ENCODE measurements at places on chromosomes 12 and 14. TPM values are rescaled to one million over a fixed set of nuclear protein-coding genes. Genes with fewer than 3 reads are reported as not detected.

Gene SERPINA12
- not detected for total RNA-seq

GRCh38 chr14:91573894-91574837 is 64.1 kb upstream of the PPP4R3A start:
- peaks cover 41% of the 10 kb centered on the region for H3K27me3 ChIP-seq
- peak; percentile 65 for DNase-seq
- peak overlapping the region; percentile 16 for H3K27ac ChIP-seq
- peaks cover 15% of the 10 kb centered on the region for H3K4me1 ChIP-seq
- H3K36me3 ChIP-seq = no peaks in the 10 kb centered on the region
- H3K4me3 ChIP-seq = peak overlapping the region; percentile 80

- H3K4me3 ChIP-seq = no peak overlapping the region
- no peaks in the 10 kb centered on the region for H3K4me1 ChIP-seq
- H3K36me3 ChIP-seq = no peaks in the 10 kb centered on the region
- no peaks in the 10 kb centered on the region for H3K27me3 ChIP-seq
Measured at GRCh38 chr12:43154498-43155045, 397.4 kb downstream of the ADAMTS20 start.

Gene TMEM117
- 1.0 TPM for total RNA-seq

- no peak overlapping the region for H3K27ac ChIP-seq
- DNase-seq = no peak
- peaks cover 8% of the 10 kb centered on the region for H3K4me1 ChIP-seq
- H3K27me3 ChIP-seq = peaks cover 37% of the 10 kb centered on the region
- H3K4me3 ChIP-seq = no peak overlapping the region
Measured at GRCh38 chr14:99684410-99684934, 374 bp downstream of the CYP46A1 start.

- H3K4me1 ChIP-seq = peaks cover 3% of the 10 kb centered on the region
- no peak overlapping the region for H3K27ac ChIP-seq
- no peak overlapping the region for H3K4me3 ChIP-seq
- DNase-seq = no peak
- peaks cover 13% of the 10 kb centered on the region for H3K27me3 ChIP-seq
- H3K36me3 ChIP-seq = no peaks in the 10 kb centered on the region
Measured at GRCh38 chr14:21820631-21821030, 147.0 kb upstream of the OR4E1 start.

Gene POTEG
- total RNA-seq = not detected

GRCh38 chr12:42217656-42218055 is 20.4 kb downstream of the YAF2 start:
- H3K4me3 ChIP-seq = no peak overlapping the region
- DNase-seq = no peak
- no peak overlapping the region for H3K27ac ChIP-seq
- peaks cover 8% of the 10 kb centered on the region for H3K4me1 ChIP-seq

Gene BMAL2
- 8.6 TPM for total RNA-seq

DNA sequence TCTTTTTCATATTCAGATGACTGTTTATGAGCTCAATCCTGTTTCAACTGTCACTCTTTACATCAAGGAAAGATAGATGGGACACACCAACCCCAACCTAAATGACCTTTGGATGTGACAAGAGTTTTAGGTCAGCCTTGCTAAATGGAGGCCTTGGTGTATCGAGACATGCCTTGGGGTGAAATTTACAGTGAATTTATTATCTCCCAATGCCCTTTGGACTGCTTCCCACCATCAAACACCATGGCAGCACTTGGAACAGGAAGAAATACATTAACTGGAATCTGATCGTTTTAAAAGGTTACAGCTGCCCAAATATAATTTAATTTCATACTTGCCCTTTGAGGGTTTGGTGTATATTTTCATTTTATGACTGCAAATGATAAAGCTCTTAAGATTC is 327.6 kb downstream of the SOX5 start:
- no peak overlapping the region for H3K4me3 ChIP-seq
- H3K4me1 ChIP-seq = no peaks in the 10 kb centered on the region
- no peak overlapping the region for H3K27ac ChIP-seq

Gene GZMB
- total RNA-seq = 195 TPM

GRCh38 chr12:57859121-57859520 is 12.6 kb upstream of the CTDSP2 start:
- H3K27ac ChIP-seq = no peak overlapping the region
- no peak for DNase-seq
- no peak overlapping the region for H3K4me3 ChIP-seq

Gene ZNF891
- total RNA-seq = 3.9 TPM

DNA sequence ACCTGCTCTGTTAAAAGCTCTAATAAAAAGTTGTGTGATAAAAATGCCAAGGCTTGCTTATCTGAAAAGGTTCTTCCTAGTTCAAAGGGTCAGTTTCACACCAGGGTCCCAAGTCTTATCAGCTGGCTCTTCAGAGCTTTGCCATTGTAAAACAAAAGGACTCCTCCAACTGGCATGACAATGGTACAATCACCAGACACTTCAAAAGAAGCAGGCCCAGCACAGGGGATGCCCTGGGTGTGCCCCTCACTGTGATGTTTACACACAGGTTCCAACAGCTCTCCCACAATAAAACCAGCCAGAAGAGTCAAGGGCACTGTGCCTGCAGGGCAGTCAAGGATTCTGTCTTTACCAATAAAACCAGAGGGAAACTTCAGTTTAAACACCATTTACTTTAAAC is 78.7 kb downstream of the PRICKLE1 start:
- H3K4me3 ChIP-seq = no peak overlapping the region
- no peaks in the 10 kb centered on the region for H3K4me1 ChIP-seq
- no peaks in the 10 kb centered on the region for H3K36me3 ChIP-seq
- DNase-seq = no peak
- H3K27ac ChIP-seq = no peak overlapping the region

Gene NOXRED1
- 0.71 TPM for total RNA-seq

Gene LRP1
- total RNA-seq = 4.9 TPM

Gene IGF1
- 1.3 TPM for total RNA-seq

DNA sequence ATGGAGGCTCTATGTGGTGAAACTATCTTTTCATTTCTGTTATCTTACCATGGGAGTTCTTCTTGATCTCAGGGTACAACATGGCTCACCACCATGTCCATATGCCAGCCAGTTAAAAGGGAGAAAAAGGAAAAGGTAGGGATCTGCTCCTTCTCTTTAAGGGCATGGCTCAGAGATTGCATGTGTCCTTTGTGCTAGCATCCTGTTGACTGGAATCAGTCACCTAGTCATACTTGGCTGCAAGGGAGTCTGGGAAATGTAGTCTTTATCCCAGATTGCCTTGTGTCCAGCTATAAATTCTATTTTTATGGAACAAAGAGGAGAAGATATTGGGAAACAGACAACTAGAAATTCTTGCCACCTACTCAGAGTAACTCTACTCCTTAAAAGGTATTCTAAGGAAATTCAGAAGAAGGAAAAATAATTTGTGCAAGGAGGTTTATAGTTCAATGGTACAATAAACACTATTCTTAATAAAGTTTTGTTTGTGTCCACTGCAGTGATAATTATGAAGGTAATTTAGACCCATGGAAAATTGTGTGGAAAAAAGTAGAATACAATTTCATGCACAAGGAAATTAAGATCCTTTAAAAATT is 86.4 kb upstream of the RPH3A start:
- no peak for DNase-seq
- no peak overlapping the region for H3K27ac ChIP-seq
- H3K4me1 ChIP-seq = no peaks in the 10 kb centered on the region

DNA sequence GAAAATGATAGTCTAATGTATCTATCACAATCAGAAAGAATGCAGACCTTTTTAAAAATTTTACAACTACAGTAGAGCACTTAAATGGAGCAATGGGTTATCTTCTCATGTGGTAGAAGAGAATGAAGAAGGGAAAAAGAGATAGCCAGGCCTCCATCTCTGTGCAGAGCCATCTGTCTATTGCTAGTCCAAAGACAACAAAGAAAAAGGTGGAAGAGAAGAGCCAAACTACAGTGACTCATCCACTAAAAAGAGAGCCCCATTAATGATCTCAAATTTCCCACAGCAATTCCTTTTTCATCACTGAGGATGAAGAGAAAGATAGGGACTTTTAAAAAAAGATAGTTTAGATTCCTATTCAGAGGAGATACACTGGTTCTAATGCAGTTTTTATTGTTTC is 232.9 kb downstream of the ATXN7L3B start:
- no peaks in the 10 kb centered on the region for H3K36me3 ChIP-seq
- H3K27ac ChIP-seq = no peak overlapping the region
- H3K4me3 ChIP-seq = no peak overlapping the region
- H3K27me3 ChIP-seq = no peaks in the 10 kb centered on the region

Gene ADGRD1
- not detected for total RNA-seq

GRCh38 chr12:50188241-50188781 is 21.1 kb upstream of the CERS5 start:
- no peaks in the 10 kb centered on the region for H3K36me3 ChIP-seq
- peaks cover 33% of the 10 kb centered on the region for H3K4me1 ChIP-seq
- no peak overlapping the region for H3K4me3 ChIP-seq
- DNase-seq = no peak
- H3K27me3 ChIP-seq = no peaks in the 10 kb centered on the region

GRCh38 chr14:83164016-83164415 is 1630.4 kb upstream of the SEL1L start:
- no peak for DNase-seq
- H3K27me3 ChIP-seq = no peaks in the 10 kb centered on the region
- no peak overlapping the region for H3K27ac ChIP-seq
- H3K36me3 ChIP-seq = no peaks in the 10 kb centered on the region
- no peak overlapping the region for H3K4me3 ChIP-seq
- no peaks in the 10 kb centered on the region for H3K4me1 ChIP-seq

Gene GPR65
- total RNA-seq = 23.6 TPM

- H3K27me3 ChIP-seq = no peaks in the 10 kb centered on the region
- no peak for DNase-seq
- peak overlapping the region; percentile 60 for H3K27ac ChIP-seq
- H3K4me3 ChIP-seq = no peak overlapping the region
- H3K36me3 ChIP-seq = peaks cover 39% of the 10 kb centered on the region
Measured at GRCh38 chr12:121214855-121215745, 5.2 kb downstream of the P2RX4 start.

DNA sequence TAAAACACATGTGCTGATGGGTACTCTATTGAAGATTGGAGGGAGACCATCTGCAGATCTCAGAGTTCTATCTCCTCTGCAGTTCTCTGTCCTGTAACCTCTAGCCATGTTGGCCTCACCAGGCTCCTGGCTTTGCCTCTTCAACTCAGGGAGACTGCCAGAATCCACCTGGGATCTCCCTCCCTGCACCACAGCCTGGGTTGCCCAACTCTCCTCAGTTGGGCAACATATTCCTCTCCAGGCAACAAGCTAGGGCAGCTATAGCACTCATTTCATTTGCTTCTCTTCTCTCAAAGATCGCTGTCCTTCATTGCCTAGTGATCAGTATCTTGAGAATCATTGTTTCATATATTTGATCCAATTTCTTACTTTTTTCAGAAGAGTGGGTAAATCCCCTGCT is 28.8 kb downstream of the CKAP4 start:
- peaks cover 14% of the 10 kb centered on the region for H3K27me3 ChIP-seq
- H3K36me3 ChIP-seq = no peaks in the 10 kb centered on the region

DNA sequence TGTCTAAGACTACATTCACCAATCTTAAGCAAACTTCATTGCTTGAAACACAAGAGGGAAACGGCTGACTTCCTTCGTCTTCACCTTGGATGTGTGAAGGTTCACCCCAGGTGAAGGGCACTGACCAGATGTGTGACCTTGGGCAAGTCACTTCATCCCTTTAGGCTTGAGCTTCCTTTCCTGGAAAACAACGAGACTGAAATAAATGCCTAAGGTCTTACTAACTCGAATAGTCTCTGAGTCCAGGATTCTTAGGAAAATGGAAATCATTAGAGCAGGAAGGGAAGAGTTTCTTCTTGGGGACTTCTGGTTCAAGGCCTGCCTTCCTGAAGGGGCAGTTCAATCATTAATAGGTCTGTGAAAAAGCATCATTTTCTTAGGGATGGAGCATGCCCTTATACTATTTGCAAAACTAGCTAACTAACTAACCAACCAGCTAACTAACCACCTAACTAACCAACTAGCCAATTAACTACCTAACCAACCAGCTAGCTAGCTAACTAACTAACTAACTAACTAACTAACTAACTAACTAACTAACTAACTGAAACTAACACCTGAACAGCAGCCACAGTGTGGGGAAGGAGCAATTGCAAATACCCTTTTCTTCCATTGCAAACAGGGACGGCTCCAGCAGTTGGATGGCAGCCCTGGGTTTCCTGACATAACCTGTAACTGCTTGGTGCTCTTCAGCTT is 31.5 kb upstream of the EMP1 start:
- H3K27me3 ChIP-seq = peaks cover 14% of the 10 kb centered on the region
- H3K36me3 ChIP-seq = peaks cover 4% of the 10 kb centered on the region
- H3K4me3 ChIP-seq = peak overlapping the region; percentile 23
- no peak for DNase-seq
- H3K27ac ChIP-seq = no peak overlapping the region

Gene EPYC
- not detected for total RNA-seq

DNA sequence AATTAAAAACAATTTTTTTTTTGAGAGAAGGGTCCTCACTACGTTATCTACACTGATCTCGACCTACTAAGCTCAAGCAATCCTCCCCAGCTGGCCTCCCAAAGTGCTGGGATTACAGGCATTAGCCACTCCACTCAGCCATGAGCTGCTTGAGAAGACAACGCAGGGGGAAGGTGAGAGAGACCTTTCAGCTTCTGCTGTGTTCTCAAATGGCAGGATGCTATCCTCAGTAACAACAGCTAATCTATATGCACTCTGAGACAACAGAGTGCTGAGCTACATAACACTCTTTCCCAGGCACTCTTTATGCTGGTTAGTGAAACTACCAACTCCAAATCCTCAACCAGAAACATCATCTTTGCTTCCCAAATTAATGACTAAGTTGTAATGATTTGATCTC is 526.1 kb downstream of the CCER1 start:
- H3K4me3 ChIP-seq = no peak overlapping the region
- peaks cover 3% of the 10 kb centered on the region for H3K27me3 ChIP-seq
- H3K27ac ChIP-seq = no peak overlapping the region
- no peaks in the 10 kb centered on the region for H3K4me1 ChIP-seq
- DNase-seq = no peak

DNA sequence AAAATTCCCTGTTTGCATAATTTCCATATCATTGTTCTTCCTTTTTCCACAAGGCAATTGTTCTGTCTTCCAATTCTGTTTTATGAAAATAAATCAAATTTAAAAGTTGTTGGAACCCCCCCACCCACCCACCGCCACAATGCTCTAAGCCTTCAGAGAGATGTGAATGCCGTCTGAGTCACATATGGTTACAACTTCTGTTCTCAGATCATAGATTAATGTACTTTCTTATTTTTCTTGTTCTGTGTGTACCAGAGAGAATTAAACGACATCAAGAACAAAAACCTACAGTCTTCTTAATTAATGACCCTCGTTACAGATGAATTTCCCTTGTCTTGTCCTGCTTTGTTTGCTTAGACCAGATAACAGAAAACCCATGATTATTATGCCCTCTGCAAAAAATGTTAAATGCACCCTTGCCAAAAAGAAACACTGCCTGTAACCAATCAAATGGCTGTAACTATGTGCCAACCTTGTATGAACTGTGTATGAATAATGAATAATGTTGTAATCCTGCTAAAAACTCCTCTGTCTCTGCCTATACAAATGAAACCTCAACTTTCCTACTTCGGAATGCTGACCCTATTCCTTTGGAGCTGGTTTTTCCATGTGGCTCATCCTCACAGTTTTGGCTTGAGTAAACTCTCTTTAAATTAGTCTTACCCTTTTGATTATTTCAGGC is 14.0 kb downstream of the OR6S1 start:
- H3K27ac ChIP-seq = no peak overlapping the region
- H3K36me3 ChIP-seq = no peaks in the 10 kb centered on the region
- no peak for DNase-seq

Gene SYNJ2BP
- 15.3 TPM for total RNA-seq

Gene DHRS2
- 0.17 TPM for total RNA-seq

- no peak overlapping the region for H3K4me3 ChIP-seq
- H3K27ac ChIP-seq = no peak overlapping the region
- no peak for DNase-seq
- no peaks in the 10 kb centered on the region for H3K36me3 ChIP-seq
- no peaks in the 10 kb centered on the region for H3K4me1 ChIP-seq
Measured at GRCh38 chr12:65900912-65901672, 76.8 kb downstream of the HMGA2 start.
